Left lung (tissue), 14 donors: ENCODE measurements at places on chromosomes 4 and X. TPM values are rescaled to one million over a fixed set of nuclear protein-coding genes. Genes with fewer than 3 reads are reported as not detected.
A peak's percentile ranks its signal among the peaks of the same experiment; 100 is the strongest.

DNA sequence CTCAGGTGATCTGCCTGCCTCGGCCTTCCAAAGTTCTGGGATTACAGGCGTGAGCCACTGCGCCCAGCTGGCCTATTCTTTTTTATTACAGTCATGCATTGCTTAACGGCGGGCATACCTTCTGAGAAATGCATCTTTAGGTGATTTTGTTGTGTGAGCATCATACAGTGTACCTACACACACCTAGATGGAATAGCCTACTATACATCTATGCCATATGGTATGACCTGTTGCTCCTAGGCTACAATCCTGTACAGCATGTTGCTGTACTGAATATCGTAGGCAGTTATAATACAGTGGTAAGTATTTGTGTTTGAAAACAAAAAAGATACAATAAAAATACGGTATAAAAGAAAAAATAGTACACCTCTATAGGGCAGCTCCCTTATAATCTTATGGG, 6.0 kb downstream of the STAG2 start:
- H3K4me3 ChIP-seq = no peak overlapping the region
- peaks cover 6% of the 10 kb centered on the region for H3K4me1 ChIP-seq
- no peak for DNase-seq

GRCh38 chr4:27149541-27150212, 289.0 kb downstream of the STIM2 start:
- H3K27me3 ChIP-seq = no peaks in the 10 kb centered on the region
- no peak for DNase-seq
- H3K36me3 ChIP-seq = no peaks in the 10 kb centered on the region
- H3K4me3 ChIP-seq = no peak overlapping the region
- no peak overlapping the region for H3K27ac ChIP-seq
- no peaks in the 10 kb centered on the region for H3K4me1 ChIP-seq

- no peak overlapping the region for H3K4me3 ChIP-seq
- H3K27me3 ChIP-seq = no peaks in the 10 kb centered on the region
- no peak overlapping the region for H3K27ac ChIP-seq
- peak; percentile 45 for DNase-seq
These were observed 96.3 kb upstream of the MSX1 start for GRCh38 chr4:4762909-4763821.

DNA sequence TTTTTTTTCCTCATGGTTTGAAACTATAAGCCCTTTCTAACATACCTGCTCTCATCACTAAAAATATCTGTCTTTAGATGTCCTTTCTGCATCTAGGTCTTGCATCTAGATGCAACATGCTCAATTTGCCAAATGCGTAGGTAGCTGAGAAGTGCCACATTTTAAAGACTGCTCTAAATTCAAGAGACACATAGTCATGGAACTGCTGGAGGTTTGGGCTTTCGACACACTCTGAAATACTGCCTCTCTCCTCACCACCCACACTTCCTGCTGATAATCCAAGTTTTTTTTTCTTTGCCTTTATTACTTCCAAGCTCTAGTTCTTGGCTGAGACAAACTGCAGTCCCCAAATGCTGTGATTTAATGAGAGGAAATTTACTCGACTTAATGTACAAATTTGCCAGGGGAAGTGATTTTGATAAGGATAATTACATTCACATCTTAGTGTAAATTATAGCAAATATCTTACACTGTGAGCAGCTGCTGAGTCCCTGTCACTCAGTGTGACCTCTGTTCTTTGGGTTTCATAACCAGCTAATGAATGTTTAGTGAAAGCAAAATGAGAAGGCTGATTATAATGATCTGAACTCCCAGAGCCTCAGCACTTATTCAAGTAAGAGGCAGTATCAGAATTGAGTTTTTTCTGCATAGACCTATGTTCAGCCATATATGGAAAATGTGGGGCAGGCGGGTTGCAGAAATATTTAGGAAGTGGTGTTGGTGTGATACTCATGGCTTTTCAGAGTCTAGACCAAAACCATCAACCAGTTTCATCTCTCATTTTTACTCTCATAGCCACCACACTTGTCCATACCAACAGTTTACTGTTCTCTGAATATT, 31.3 kb downstream of the DRD5 start:
- H3K36me3 ChIP-seq = no peaks in the 10 kb centered on the region
- no peak overlapping the region for H3K4me3 ChIP-seq
- H3K27ac ChIP-seq = no peak overlapping the region
- DNase-seq = peak; percentile 5

DNA sequence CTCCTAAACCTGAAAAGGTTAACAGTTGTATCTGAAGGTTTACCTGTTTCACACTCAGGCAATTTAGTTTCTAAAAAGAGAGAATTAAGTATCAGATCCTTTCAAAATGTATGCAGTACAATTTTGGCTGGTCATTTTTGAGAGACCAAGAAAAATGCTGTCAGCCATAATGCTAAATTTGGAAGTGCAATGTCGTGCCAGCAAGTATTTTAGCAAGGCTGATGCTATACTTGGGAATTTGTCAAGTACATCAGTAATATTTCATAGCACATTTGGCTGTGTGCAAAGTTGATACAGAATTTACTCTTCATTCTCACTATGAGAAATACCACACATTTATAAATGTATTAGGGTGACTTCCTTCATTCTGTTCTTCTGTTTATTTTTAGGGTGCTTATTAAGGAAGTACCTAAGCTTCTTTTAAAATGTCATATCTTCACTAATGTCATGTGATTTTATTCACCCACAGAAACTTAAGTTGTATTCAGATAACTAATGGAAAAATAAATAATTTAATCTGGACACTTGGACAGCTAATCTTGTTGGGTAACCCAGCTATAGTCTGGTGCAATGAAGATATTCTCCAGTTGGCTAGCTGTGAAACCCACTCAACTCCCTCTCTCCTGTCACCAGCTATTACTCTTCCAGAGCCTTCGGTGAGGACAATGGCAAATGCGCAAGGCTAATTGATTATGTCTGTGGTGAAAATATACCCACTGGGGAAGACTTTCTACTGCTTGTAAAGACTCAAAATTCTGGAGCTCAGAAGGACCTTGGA, 84.2 kb upstream of the TLL1 start:
- no peaks in the 10 kb centered on the region for H3K36me3 ChIP-seq
- H3K4me1 ChIP-seq = no peaks in the 10 kb centered on the region
- no peak overlapping the region for H3K4me3 ChIP-seq
- DNase-seq = no peak
- H3K27ac ChIP-seq = no peak overlapping the region

DNA sequence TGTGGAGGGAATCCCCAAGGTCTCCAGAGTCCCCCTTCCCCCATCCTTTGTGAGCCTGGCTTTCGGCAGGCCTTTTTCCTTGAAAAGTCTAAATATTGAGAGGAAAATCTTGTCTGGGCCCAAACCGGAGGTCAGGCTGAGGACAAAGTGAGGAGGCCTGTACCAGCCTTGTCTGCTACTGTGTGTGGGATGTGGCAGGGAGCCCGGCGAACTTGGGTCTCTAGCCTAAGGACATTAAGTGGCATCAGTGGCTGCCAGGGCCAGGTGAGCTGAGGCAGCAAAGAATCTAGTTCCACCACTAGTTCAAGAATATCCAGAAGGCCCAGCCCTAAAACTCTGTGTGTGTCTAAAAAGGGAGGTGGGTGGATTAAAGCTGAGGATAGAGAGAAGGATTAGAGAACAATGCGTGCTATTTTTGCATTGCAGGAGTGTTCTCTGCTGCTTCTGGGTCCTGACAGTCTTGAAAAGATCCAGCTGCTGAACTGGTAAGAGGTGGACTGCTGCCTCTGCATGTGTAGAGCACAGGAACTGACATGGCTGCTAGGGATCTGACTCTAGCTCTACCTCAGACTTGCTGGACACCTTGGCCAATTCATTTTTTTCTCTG, 1.2 kb upstream of the AMER1 start:
- peak overlapping the region; percentile 84 for H3K27ac ChIP-seq
- H3K36me3 ChIP-seq = no peaks in the 10 kb centered on the region
- H3K4me3 ChIP-seq = peak overlapping the region; percentile 59
- peak; percentile 22 for DNase-seq

GRCh38 chrX:54891573-54891972, 29.1 kb upstream of the TRO start:
- H3K27ac ChIP-seq = no peak overlapping the region
- H3K4me3 ChIP-seq = no peak overlapping the region
- H3K4me1 ChIP-seq = no peaks in the 10 kb centered on the region
- no peaks in the 10 kb centered on the region for H3K27me3 ChIP-seq

Gene SNCA
- 6.6 TPM for total RNA-seq

Gene DNAAF6
- 1.2 TPM for total RNA-seq

DNA sequence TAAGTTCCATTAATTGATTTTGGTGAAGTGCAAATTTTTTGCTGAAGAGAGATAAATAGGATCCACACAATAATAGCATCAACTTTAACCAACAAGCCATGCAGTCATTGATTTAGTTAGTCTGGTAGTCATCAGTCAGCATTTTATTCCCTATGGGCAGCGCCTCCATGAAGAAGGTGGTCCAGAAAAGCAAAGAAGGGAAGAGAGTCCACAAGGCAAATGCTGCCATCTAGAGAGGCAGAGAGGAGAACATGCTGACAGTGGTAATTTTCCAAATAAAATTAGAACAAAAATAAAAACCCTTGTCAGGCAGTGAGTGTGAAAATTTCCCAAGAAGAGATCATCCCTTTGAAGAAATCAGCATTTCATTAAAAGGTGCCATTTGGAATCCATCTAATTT, 366.7 kb upstream of the FAM241A start:
- H3K4me3 ChIP-seq = no peak overlapping the region
- no peaks in the 10 kb centered on the region for H3K27me3 ChIP-seq
- DNase-seq = no peak
- no peaks in the 10 kb centered on the region for H3K4me1 ChIP-seq

DNA sequence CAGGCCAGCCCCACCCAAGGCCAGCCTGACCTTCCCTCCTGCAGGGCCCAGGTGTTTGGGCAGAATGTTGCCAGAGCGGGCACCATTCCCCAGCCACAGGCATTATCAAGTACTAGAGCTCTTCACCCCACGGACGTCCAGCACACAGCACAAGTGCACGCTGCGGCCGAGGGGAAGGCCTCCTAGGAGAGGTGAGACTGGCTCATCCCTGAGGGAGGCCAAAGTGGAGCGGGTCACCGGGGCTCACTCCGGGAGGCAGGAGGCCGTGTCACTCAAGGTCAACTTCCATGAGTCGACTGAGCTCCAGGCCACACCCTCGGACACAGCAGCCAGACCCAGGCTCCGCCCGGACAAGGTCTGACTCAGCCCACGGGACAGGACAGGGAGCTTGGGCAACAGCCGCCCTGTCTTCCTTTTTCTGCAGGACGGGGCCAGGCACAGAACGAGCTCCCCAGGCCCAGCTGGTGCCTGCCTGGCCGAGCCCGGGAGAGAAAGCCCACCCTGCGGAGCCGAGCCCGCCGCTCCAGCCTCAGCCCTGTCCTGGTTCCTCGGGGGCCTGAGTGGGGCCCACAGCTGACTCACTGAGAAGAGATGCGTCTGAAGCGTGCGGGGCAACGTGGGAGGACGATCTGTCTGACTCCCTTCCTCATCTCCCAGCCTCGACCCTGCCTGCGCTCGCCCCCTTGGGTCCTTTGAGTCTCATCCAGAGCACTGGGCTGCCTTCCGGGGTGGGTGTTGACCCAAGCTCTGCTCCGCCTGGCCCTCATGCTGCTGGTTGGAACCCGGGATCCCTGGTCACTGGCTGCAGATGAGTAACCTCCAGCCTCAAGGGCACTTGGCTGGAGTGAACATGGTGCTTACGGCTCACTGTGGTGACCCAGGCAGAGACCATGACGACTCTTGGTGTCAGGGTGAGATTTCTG, 1.6 kb downstream of the SLC49A3 start:
- peaks cover 5% of the 10 kb centered on the region for H3K36me3 ChIP-seq
- peaks cover 8% of the 10 kb centered on the region for H3K27me3 ChIP-seq
- H3K4me3 ChIP-seq = peak overlapping the region; percentile 59
- peaks cover 50% of the 10 kb centered on the region for H3K4me1 ChIP-seq

Gene CT45A5
- not detected for total RNA-seq

Gene CSAG3
- total RNA-seq = not detected

DNA sequence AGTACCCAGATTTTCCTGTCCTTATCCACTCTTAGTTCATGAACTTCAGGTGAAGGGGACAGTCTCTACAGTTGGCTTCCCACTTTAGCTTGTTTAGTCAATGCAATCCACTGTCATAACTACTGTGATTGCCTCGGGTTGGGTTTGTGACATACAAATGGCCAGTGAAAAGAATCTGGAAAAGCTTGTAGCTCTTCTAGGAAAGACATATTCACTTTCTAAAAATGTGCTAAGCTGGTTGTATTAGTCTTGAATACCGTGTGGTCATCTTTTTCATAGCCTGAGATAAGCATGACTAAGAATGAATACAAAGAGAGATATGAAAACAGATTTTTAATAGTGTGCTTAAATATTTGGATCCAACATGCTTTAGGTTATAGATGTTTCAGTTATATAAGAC, 1443.5 kb upstream of the IGFBP7 start:
- no peaks in the 10 kb centered on the region for H3K27me3 ChIP-seq
- DNase-seq = no peak
- no peaks in the 10 kb centered on the region for H3K4me1 ChIP-seq
- no peak overlapping the region for H3K4me3 ChIP-seq
- no peak overlapping the region for H3K27ac ChIP-seq

DNA sequence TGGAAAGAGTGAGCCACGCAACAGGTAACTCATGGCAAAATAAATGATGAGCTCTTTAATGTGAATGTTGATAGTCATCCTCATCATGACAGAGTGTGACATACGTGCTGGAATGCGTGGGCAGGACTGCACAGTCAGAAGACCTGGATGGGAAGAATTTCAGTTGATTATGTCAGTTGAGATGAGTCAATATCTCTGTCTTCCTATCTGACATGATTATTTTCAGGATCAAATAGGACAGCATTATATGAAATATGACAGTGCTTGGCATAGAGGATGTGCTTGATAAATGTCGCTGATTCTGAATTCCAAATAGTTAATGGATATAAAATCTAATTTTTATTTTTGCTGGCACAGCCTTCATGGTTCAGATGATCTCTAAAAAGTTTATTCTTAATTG, 95.1 kb downstream of the IL15 start:
- H3K4me3 ChIP-seq = no peak overlapping the region
- H3K36me3 ChIP-seq = no peaks in the 10 kb centered on the region
- H3K27me3 ChIP-seq = no peaks in the 10 kb centered on the region
- H3K4me1 ChIP-seq = no peaks in the 10 kb centered on the region
- no peak for DNase-seq

DNA sequence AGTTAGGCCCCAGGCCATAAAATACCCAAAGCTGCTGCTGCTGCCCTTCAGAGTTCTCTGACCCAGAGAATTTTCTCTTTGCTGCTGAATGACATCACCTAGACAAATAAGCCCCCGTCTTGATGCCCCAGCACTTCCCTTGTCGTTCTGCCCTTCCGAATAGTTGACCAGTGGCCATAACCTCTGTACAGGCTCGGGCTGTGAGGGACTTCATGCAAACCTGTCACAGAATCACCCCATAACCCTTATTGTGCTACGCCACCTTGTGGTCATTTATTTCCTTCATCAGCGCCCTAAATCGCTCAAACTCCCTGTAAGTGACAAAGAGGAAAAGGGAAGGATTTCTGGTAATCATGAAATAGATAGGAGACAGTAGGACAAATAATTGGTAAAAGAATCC, 18.8 kb downstream of the SPACA5 start:
- no peaks in the 10 kb centered on the region for H3K4me1 ChIP-seq
- no peaks in the 10 kb centered on the region for H3K36me3 ChIP-seq
- no peak overlapping the region for H3K27ac ChIP-seq
- no peak for DNase-seq
- no peak overlapping the region for H3K4me3 ChIP-seq

GRCh38 chr4:115844180-115844579, 730.8 kb upstream of the NDST4 start:
- no peak overlapping the region for H3K4me3 ChIP-seq
- no peak for DNase-seq
- H3K27ac ChIP-seq = no peak overlapping the region
- H3K36me3 ChIP-seq = no peaks in the 10 kb centered on the region
